ENCODE measurements at places on chromosomes 4 and X. TPM values are rescaled to one million over a fixed set of nuclear protein-coding genes. Genes with fewer than 3 reads are reported as not detected.

The KCND1 gene
- total RNA-seq: 0.10 TPM

GRCh38 chrX:41558531-41558930 is 111.4 kb downstream of the NYX start:
- DNase-seq: peak; percentile 14

DNA sequence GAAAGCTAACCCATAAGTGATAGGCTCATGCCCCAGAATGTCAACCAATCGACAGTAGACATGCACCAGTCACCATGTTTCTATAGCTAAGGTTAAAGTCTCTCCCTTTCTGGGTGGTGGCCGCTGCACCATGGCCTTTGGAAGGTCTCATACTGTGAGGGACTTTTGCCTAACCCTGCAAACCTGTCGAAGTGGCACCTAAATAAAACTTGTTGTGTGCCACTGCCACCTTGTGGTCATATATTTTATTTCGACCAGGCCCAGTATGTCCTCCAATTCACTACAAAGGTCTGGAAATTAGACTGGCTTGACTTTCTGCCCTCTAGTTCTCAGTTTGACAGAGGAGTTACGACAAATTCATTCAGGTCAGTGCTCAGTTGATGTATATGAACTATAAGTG is 163.1 kb downstream of the SMARCA1 start:
- peak; percentile 30 for DNase-seq

GRCh38 chr4:72951628-72952027 is 117.9 kb downstream of the COX18 start:
- DNase-seq: no peak

The ZMAT1 gene
- 0.19 TPM for total RNA-seq

- DNase-seq: no peak
These were observed 5.6 kb downstream of the PRDM8 start for GRCh38 chr4:80202741-80203553.

DNA sequence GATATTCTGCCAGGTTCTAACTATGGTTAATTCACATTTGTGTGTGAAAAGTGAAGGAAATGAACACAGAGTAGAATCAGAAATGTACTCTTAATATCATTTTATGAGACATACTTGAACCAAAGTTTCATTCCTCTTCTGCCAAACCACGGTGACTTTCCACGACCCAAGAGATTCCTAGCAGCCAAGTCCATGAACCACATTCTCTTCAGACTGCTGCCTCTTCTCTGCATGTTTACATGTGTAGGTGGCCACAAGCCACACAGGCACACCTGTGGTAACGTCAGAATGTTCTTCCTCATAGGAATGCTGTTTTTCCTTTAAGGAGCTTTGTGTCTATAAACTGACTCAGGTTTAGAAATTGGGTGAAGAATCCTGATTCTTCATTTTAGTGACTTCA is 1411.2 kb downstream of the RAPGEF2 start:
- peak; percentile 45 for DNase-seq

DNA sequence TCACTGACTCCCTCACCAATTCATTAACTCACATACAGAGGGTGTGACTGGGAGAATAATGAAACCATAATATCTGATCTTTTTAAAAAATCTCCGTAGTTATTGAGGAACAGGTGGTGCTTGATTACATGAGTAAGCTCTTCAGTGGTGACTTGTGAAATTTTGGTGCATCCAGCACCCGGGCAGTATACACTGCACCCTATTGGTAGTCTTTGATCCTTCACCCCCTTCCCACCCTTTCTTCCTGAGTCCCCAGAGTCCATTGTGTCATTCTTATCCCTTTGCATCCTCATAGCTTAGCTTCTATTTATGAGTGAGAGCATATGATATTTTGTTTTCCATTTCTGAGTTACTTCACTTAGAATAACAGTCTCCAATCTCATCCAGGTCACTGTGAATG is 1143.8 kb downstream of the PCDH19 start:
- DNase-seq: no peak

GRCh38 chr4:155062948-155063347 is 145.5 kb upstream of the NPY2R start:
- DNase-seq: no peak

- no peak for DNase-seq
These were observed 242.5 kb upstream of the VCX3A start for GRCh38 chrX:6777238-6778002.
